Left lobe of liver (tissue), 2 donors: ENCODE measurements at places on chromosomes 16 and 17. TPM values are rescaled to one million over a fixed set of nuclear protein-coding genes. Genes with fewer than 3 reads are reported as not detected.
A peak's percentile ranks its signal among the peaks of the same experiment; 100 is the strongest.

- peak; percentile 96 for DNase-seq
Measured at GRCh38 chr16:9365370-9365728, 273.9 kb downstream of the HAPSTR1 start.

- no peak for DNase-seq
Measured at GRCh38 chr17:49093131-49093530, 39.4 kb upstream of the B4GALNT2 start.

DNA sequence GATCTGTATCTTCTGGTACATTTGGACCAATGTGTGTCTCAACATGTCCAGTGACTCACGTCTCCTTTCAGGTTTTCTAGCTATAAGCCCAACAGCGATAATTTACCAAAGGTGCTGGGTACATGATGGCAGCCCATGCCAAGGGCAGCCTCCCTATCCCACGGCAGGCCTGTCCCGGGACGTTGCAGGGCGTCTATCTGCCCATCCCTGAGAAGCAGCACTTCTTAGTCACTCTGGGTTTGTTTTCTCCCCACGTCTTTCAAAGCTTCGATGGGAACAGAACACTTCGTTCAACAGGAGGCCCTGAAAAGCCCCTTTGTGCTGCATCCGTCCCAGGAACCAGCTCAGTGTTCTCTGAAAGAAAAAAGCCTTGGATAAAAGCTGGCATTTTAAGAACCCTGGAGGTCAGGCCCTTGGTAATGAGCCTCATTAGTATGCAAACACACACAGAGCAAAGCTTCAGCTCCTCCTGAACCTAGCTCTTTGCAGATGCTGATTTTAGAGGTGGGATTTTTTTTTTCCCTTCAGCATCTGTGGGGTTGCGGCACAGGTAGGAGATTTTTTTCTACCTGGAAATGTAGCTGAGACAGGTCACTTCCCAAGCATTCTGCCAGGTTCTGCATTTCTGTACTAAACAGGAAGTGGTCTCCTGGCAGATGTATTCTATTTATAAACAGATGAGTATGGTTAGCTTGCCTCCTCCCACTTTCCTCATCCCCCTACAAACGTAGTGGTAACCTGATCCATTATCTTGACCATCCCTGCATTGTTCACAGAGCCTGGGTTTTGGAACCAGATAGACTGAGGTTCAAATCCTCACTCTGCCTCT, 17.5 kb upstream of the MT4 start:
- no peak for DNase-seq

DNA sequence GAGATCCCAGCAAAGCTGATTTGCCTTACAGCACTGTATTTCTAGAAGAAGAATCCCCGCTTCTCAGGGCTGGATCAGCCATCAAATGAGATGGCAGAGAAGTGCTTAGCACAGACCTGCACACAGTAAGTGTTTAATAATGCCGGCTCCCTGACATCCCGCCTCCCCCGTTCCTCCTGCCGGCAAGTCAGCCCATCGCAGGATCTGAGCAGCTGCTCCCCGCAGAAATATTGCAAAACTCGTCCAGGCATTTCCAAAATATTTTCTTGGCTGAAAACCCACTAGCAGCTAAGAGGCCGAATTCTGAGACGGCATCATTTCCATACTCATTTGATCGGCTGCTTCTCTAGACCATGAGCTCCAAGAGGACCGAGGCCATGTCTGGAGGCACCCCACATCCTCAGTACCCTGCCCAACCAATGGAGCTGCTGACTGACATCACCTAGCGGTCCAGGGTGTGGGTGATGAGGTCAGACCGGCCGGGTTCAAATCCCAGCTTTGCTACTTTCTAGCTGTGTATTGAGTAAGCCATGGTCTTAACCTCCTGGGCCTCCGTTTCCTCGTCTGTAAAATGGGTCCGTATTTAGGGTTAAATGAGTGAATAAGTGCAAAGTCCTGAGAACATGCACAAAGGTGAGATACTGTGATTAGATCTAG, 251.5 kb downstream of the KATNIP start:
- DNase-seq = no peak

NUP93 gene
- total RNA-seq = 13.2 TPM

GRCh38 chr17:72488555-72489271, 367.9 kb downstream of the SOX9 start:
- no peak for DNase-seq

GRCh38 chr16:3138342-3138741, 3.5 kb downstream of the ZNF213 start:
- no peak for DNase-seq

GRCh38 chr17:4735876-4736651, 3.6 kb upstream of the ZMYND15 start:
- peak; percentile 69 for DNase-seq

DNA sequence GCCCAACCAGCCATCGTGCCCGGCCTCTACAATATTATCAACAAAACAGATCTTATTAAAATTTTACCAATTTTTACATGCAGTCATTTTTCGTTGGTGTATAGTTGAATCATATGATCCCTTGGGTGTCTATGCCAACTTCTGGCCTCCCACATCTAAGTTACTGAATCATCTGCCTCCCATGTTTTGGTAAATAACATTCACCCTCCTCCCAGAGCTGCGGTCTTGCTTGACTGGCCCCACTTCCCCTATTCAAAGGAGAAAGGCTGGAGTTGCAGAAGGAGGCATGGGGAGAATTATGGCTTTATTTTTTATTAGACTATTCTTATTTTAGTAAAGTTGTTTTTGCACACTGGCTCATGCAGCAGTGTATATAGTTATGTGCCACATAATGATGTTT, 18.5 kb upstream of the CCL23 start:
- DNase-seq = no peak

DNA sequence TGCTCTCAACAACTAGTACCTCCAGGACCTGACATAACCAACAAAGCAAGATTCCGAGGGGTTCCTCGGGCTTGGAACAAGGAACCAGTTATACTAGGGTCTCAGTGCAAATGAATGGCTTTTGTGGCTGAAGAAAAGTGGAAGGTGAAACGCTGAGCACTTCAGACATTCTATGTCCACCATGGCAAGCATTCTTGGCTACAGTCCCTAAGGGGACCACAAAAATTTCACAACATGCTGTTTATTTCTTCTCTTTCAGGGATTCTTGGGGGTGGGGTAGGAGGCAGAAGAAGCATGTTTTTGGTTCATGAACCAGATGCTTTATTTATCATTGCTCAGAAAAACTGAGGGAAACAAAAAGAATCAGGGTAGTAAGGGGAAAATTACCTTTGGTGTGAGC, 479.9 kb upstream of the CDH11 start:
- no peak for DNase-seq

GRCh38 chr17:45172541-45173286, 11.0 kb downstream of the HEXIM2 start:
- DNase-seq = peak; percentile 81

DNA sequence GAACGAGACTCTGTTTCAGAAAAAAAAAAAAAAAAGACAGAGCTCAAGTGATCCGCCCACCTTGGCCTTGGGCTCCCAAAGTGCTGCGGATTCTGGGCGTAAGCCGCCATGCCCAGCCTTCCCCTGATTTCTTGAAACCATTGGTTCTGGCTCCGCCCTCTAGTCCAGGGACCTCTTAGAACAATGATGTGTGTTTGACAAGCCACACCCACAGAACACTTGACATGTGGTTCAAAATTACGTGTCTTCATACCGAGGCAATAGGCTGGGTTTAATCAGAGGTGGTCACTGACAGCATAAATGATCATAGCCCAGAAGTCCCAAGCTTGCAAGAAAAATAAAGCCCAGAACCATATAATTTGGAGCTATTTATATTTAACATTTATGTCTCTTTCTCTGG, 23.0 kb downstream of the KNOP1 start:
- DNase-seq = no peak

GRCh38 chr16:24367186-24367710, 111.1 kb downstream of the CACNG3 start:
- DNase-seq = no peak

GRCh38 chr16:73526011-73526804, 478.3 kb upstream of the ZFHX3 start:
- DNase-seq = no peak

GRCh38 chr16:2905988-2906387, 5.7 kb upstream of the FLYWCH1 start:
- no peak for DNase-seq

DNA sequence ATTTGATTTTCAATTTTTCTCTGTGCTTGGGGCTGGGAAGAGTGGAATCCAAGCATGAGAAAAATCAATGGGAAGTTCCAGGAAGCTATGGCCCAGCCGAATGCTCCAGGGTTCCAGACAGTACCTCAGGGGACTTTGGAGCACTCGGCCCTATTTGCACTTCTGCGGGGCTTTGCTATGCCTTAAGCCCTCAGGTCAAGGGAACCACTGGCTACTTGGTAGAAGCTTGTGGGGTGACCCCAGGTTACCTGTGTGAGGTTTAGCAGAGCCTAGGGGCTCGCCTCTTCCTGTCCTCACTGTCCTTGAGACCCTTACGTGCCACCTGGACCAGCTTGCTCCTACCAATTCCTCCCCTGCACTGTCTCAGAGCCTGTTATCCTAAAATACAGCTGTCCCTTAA, 121.3 kb downstream of the MGAT5B start:
- DNase-seq = no peak

DNA sequence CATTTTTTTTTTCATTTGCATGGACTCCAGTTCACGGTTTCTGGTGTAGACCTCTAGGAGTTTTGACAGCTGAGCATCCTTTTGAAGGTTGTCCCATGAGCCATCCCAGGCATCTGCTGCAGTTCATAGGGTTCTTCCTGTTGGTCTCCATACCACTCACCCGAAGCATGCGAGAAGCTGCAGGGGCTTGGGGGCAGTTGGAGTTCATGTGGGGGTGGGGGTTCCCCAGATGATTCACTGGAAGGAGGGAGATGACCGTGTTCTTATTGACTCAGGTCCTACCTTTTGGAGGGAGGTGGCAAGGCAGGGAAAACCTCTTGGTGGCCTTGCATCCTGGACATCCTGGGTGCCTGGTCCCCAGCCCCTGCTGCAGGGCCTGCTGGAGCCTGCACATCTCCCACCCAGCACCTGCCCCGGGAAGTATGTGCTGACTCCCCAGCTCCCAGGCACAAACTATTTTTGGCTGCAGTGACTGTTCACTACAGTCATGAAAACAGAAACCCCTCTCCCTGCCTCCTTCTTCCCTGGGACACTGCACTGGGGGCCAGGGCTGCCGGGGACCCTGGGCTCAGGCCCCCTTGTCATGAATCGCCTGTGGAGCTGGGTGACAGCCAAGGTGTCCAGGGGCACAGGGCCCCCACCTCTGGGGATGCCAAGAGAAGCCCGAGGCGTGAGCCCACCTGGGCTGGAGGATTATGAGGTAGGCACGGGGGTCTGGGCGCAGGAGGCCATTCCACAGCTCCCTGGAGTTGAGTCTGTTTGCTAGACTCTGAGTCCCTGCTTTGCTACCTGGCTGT, 64.9 kb upstream of the LGALS9 start:
- DNase-seq = no peak

GRCh38 chr17:49989518-49989880, 5.5 kb downstream of the DLX3 start:
- DNase-seq = no peak

GUCY2D gene
- total RNA-seq = 0.05 TPM

GNG13 gene
- total RNA-seq = not detected

DNA sequence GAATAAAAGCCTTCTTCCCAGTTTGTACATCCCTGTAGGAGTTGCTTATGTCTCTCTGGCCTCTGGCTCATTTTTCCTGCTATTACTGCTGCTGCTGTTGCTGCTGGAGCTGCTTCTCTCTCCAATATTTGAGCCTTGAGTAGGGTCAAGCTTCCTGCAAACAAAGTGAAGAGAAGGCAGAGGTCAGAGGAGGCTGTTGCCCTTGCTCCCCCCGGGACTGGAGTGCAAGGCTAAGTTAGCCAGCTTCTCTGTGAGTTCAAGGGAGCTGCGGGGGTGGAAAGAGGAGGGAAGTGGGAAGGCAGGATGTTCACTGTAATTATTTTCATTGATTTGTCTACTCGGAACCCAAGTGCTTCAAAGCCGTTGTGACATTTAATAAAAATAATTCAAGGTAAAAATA, 77.0 kb upstream of the TMEM132E start:
- DNase-seq = no peak

DNA sequence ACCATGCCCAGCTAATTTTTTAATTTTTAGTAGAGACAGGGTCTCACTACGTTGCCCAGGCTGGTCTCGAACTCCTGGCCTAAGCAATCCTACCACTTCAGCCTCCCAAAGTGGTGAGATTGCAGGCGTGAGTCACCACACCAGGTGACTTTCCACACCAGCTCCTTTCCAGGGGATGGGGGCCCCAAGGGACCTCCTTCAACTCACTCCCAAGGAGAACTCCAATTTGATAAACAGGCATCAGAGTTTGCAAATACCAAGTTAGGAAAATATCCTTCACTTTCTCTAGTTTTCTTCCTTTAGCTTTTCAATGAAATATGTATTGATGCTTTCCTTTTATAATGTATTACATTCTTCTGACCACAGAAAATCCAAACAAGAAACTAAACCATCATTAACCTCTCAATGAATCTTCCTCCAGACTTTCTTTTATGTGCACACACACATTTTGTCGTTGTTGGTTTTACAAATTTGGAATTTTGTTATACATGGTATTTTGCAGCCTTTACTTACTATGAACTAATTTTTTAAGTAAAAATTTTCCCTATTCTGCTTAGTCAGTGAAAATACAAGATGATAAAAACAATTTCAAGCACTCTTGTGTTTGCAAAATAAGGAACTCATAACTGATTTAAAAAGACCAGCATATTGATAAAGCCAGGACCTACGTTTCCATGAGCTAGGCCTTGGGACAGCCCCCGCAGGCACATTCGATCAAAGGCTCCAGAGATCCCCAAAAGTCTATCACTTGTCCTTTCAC, 32.0 kb downstream of the GAS7 start:
- no peak for DNase-seq

DNA sequence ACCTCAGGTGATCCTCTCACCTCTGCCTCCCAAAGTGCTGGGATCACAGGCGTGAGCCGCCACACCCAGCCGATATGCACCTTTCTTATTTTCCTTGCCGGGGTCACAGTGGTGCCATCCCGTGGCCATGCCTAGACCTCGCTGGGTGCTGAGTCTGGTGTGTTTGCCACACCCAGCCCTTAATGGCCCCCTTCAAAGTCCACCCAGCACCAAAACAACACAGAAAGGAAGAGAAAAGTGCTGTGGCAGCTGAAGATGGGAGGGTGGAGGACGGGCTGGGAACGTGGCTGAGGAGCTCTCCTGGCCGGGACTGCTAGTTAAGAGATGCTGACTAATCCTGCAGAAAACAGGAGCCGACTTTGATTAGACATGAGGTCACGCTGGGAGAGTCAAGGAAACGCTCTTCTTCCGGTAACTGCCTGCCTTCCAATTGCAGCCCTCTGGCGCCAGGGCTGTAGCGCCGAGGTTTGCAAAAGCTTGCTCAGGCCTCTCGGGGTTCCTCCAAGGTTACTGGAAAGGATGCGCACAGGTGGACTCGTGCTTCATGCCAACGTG, 10.9 kb downstream of the SLC43A2 start:
- no peak for DNase-seq

SLC6A2 gene
- total RNA-seq = not detected

CRYM gene
- 7.2 TPM for total RNA-seq

DNA sequence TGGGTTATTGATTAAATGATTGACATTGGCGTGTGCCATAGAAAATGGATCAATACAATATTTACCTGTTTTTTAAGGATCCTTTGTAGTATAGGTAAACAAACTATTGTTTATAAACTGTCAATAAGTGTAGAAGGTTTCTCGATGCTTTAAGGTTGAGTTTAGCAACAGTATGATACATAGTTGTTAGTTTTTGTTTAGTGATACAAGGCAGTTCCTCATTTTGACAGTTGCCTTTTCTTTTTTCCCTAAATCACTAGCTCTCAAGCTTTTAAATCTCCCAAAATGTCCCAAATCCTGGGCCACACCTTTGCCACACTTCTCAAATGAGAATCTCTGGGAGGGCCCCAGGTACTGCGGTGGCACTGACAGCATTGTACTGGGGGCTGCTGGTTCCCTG, 57.3 kb downstream of the EPN2 start:
- no peak for DNase-seq

CBX2 gene
- total RNA-seq = 0.75 TPM

- no peak for DNase-seq
Measured at GRCh38 chr16:19666477-19666876, 51.5 kb downstream of the KNOP1 start.
